NCI-H345 (cell line): ENCODE measurements at places on chromosomes 4 and X.
A peak's percentile ranks its signal among the peaks of the same experiment; 100 is the strongest.

DNA sequence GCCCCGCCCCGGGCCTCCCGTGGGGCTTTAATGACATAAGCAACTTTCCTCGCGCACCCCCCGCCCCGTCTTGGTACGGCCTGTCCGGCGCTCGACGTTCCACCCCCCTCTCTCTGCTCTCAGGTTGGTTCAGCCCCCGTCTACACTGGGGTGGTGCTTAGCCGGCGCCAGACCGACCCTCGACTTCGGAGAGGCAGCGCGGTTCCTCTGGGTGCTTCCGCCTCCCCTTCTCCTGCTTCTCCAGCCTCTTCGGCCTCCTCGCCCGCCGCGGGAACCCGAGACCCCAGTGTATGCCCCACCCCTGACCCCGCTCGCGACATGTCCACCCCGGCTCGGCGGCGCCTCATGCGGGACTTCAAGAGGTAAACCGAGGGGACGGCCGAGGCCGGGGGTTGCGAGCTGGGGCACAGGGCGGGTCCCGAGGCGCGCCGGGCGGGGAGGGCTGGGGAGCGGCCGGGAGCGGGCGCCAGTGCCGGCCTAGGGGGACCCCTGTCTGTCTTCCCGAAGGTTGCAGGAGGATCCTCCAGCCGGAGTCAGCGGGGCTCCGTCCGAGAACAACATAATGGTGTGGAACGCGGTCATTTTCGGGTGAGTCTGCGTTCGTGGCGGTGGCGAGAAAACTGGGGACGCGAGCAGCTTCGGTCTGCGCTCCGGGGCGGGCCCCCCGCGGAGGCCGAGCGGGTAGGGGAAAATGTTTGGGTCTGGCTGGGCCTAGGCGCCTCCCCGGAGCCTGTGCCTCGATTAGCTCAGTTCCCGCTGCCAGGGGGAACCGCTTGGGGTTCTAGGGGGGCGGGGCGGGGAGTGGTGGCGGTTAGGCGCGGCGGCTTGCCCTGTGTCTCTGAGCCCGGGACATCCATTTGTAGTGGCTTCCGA, at the start of gene UBE2A:
TSS of gene UBE2A (plus strand) at position 170 of the 873 bp plus-strand sequence. CDS start at position 319, 149 bp downstream.
- peak; percentile 90 for DNase-seq

- peak; percentile 33 for DNase-seq
Measured at GRCh38 chr4:88033309-88033708, 25.9 kb downstream of the PKD2 start.

GRCh38 chrX:45191820-45192409, 8.8 kb downstream of the DIPK2B start:
- no peak for DNase-seq

DNA sequence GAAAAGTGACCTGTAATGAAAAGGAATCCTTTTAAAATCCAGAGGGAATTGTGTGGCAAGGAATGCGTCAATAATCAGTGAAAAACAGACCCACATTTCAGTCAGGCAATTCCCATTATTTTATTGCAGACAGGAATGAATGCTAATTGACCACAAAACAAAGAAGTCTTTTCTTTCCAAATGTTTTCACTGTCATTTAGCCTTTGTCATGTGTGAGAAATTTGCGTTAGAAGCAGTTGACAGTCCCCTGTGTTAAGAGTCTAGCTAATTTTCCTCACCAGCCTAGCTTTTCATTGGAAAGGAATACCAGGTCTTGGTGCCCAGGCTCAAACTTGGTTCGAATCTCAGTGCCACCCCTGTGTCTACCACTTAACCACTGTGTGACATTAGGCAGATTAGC, 83.4 kb downstream of the KIT start:
- no peak for DNase-seq

- no peak for DNase-seq
Measured at GRCh38 chrX:44946771-44947170, 73.8 kb downstream of the KDM6A start.

GRCh38 chr4:97317201-97317600, 826.1 kb downstream of the STPG2 start:
- no peak for DNase-seq
